ENCODE measurements at places on chromosomes 5 and 9. TPM values are rescaled to one million over a fixed set of nuclear protein-coding genes. Genes with fewer than 3 reads are reported as not detected.
A peak's percentile ranks its signal among the peaks of the same experiment; 100 is the strongest.

DNA sequence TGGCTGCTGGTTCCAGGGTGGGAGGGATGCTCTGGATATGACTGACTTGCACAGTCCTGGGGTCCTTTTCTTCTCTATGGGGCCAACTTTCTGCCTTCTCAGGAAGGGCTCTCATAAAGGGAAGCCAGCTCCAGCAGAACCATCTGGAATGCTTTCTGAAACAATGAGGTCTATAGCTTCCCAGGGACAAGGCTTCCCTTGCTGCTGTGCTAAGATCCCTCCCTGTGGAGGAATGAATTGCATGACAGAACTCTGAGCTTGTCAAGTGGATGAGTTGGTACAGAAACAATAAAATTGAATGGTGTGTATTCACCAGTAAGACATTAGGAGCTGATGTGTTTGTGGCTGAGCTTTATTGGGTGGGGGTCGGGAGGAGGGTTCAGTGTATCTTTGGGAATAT, 19.8 kb downstream of the CKMT2 start:
- no peak for DNase-seq

HSPB3 gene
- 1.3 TPM for total RNA-seq

DNA sequence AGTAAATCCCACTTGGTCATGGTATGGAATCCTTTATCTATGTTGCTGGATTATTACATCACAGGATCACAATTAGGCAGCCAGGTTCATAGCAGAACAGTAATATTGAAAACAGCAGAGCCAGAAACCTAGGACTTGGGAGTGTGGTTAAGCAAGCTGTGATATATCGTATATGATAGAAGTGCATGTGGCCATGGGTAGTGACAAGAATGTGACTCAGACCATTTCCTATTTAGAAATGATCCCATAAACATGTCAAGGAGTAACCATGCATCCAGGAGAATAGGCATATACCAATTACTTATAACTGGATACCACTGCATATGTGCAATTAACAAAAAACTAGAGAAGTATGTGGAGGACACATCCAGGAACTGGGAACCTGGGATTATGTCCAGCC, 31.2 kb downstream of the AMBP start:
- DNase-seq: no peak

- DNase-seq: no peak
These were observed 3.8 kb upstream of the TJP2 start for GRCh38 chr9:69170231-69170630.

- no peak for DNase-seq
These were observed 597.0 kb downstream of the PTPRD start for GRCh38 chr9:10015755-10016154.

NADK2 gene
- 21.2 TPM for total RNA-seq

GRCh38 chr5:96927008-96927407, 8.9 kb upstream of the LNPEP start:
- no peak for DNase-seq

- no peak for DNase-seq
These were observed 278.3 kb upstream of the TUT7 start for GRCh38 chr9:86632537-86632936.

GRCh38 chr9:123033864-123034601, 566 bp downstream of the GPR21 start:
- DNase-seq: no peak

DNA sequence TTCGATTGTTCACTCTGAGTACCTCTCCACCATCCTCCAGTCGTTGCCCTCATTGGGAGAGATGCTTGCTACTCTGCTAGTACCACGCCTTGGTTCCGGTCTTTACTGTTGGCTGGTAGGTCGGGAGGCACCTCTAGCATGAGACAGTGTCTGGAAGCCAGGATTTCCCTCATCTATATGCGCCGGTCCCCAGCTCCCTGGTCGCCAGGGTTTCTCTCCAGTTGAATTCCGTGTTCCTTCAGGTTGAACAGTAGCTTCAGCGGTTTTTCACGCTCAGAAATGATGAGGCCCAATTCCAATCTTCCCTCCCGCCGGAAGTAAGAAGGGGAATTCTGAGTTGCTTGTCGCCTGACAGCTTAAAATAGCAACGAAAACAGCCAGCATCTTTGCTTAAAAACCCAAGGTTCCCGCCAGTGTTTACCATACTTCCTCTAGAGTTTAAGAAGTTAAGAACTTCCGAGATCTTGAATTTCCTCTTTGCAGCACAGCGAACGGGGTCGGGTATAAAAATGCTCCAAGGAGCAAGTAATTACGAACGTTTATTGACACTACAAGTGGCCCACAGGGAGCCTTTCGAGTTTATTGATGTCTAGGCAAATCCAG, 1.3 kb upstream of the ST8SIA4 start:
- no peak for DNase-seq

- no peak for DNase-seq
These were observed 13.0 kb upstream of the DAB2IP start for GRCh38 chr9:121638399-121638798.

CDC20B gene
- not detected for total RNA-seq

PCA3 gene
- not detected for total RNA-seq

GRCh38 chr5:73974871-73975360, 348.9 kb downstream of the ARHGEF28 start:
- DNase-seq: no peak

GRCh38 chr5:134275822-134276221, 49.9 kb upstream of the PPP2CA start:
- DNase-seq: no peak

DNA sequence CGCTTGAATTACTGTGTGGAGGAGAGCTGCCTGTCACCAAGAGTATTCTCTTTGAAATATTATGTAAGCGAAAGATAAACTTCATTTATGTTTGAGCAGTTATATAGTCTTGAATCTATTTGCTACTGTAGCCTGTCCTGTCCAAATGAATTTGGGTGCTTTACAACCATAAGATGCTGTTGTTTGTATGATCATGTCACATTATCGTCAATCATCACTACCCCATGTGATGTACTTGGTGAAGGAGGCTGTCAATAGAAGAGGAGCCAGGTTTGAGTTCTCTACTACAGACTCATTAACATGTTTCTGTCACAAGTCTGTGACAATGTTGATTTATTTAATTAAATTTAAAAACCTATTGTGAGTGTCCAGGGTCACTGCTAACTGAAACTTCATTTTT, 403.3 kb upstream of the MEF2C start:
- DNase-seq: no peak

GRCh38 chr9:34562135-34562745, 27.3 kb downstream of the CNTFR start:
- DNase-seq: no peak

- no peak for DNase-seq
These were observed 3.5 kb downstream of the RPL7A start for GRCh38 chr9:133351526-133351907.

GRCh38 chr5:95989283-95990048, 27.8 kb upstream of the ELL2 start:
- no peak for DNase-seq

DNA sequence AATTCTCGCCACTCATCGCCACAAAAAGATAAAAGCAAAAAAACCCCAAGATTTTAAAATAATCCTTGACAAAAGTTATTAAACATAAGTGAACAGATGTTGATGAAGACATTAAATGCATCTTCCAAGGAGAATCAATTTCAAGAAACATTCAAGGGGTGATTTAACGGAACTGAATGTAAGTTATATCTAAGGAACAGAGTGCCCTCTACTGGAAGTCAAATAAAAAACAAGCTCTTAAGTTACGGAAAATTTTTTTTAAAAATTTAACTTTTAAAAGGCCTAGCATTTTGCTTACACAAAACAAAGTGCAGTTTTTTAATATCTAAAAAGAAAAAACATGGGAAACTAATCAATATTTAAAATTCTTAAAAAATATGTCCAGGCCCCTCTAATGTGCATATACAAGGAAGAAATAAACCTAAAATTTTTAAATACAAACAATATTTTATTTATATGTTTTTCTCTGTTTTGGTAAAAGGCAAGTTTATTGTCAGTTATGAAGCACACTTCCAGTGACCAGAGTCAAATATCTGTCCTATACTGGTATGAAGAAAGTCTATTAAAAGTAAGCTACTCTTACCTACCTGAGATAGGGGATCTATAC, 28.0 kb downstream of the TEX10 start:
- DNase-seq: no peak

DNA sequence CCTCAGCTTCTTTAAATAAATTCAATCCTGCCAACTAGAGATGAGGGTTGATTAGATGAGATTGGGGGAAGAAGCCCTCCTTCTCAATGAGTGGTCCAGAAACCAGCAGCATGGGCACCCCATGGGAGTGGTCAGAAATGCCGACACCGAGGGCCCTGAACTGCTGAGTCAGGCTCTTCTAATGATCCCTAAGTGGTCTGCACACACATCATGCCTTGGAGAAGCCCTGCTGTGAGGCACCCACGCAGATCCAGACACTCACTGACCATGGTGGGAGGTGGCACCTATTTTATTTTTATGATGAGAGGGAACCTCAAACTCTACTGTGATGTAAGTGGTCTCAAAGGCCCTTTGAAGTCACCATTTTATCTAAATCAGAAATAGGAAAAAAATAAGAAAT, 72.3 kb upstream of the BOD1 start:
- no peak for DNase-seq

DNA sequence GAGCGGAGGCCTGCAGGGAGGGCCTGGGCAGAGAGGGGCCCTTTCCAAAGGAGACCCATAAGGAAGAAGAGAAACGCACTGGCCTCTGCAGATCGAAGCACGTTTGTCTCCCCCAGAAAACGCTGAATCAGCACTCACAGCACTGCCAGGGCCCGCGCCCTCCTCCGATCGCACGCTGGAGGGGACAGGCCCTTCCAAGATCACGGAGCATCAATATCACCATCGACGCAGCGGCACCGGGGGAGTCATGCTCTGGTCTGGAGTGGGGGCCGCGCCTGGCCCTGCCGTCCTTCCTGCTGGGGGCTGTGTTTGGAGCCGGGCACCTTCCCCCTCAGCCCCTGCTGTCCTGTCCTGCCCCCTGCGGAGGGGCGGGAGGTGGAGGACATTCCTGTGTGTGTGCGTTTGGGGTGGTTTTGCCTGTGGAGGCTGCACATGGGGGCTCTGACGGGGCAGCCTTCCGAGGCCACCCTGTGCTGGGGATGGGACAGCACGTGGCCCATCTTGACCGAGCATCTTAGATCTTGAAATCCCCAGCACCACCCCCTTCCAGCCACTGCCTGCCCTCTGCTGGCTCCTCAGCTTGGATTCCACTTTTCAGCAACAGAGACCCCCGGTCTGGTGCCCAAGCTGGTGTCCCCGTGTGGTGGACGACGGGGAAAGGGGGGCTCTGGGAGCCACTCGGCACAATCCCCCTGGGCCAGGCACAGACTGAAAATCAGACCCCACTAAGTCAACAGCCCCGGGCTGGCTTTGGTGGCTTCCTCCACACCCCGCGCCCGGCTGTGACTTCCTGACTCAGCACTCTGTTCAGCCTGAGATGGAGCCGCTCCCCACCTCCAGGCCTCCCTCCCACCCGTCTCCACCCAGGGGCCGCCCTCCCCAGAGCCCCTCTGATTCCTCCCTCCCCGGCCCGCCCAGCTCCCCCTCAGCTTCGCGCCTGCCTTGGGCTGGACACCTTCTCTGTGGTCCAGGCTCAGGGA, 8.3 kb downstream of the TMEM250 start:
- DNase-seq: no peak

GRCh38 chr5:139664086-139664693, 16.0 kb downstream of the CXXC5 start:
- DNase-seq: no peak

DNA sequence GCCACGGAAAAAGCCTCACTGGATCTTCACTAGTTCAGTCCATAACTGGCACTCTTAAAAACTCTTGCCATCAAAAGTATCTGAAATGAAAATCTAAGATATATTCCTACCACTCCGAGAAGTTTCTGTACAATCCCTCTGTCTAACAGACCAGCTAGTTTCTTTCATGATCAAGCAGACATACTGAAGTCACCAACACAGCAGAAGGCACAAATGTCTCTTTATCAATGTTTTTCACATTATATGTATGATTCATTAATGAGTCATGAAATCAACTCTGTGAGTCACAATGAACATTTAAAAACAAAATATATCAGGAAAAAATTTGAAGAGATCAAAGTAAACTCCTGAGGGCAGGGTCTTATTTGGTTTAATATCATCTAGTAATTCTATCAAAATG, 50.8 kb downstream of the F2R start:
- no peak for DNase-seq

- peak; percentile 68 for DNase-seq
These were observed 165.1 kb downstream of the PLK2 start for GRCh38 chr5:58294598-58295305.

- DNase-seq: peak; percentile 91
These were observed 559.5 kb upstream of the KLF4 start for GRCh38 chr9:108049026-108049607.

- peak; percentile 33 for DNase-seq
These were observed 52.3 kb upstream of the CD180 start for GRCh38 chr5:67248703-67249589.

DNA sequence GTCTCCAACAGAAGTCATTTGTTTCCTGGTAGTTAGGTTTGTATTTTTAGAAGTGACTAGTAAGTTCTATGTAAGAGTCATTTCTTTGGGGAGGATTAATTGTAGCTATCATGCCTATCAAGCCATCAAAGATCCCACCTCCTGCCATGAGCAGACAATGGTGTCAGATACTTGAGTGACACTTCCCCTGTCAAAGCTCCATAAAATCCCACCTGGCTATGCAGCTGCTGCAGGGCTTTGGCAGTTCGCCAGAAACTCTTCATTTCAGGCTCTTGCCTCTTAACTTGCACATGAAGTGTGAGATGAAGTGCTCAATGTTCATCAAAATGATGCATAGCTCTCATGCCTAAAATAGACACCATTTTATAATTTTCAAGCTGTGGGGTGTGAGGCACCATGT, 312.1 kb downstream of the CDH12 start:
- DNase-seq: no peak

- DNase-seq: no peak
These were observed 24.0 kb downstream of the HSD17B4 start for GRCh38 chr5:119476341-119476740.

GRCh38 chr5:9196403-9197227, 349.3 kb downstream of the SEMA5A start:
- peak; percentile 2 for DNase-seq

MTMR12 gene
- total RNA-seq: 18.0 TPM

DNA sequence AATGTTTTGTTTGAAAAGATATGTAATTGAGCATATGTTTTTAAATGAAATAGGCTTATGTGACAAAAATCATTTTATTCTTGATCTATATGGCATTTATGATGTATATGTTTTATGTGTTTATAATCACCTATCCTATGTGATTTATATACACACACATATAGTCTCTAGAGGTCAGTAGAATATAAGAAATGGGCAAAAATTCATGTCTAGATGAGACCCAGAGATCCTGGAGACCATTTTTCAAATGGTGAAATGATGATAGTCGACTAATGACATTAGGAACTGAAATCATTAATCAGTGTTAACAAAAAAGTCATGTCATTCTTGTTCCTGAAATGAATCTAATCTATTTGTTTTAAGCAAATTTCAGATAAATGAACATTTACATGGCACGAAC, 709.2 kb upstream of the WWC1 start:
- no peak for DNase-seq

DNA sequence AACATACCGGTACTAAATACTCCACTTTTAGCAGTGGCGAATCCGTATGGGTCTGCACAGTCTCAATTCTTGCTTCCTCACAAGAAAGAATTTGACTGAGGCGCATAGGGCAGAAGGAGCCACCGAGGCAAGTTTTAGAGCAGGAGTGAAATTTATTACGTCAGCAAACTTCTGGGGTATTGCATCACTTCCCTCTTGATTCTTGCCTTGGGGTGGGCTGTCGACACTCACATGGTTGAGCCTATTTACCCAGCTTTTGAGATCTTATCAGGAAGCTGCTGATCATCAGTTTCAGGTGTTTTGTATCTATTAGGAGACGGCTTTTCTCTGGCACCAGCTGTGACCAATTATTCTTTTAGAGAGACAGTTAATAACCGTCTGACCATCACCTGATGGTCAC, 111.5 kb upstream of the CCNH start:
- no peak for DNase-seq

- peak; percentile 2 for DNase-seq
These were observed 155.0 kb upstream of the PRDM9 start for GRCh38 chr5:23352446-23352845.
